ENCODE measurements at places on chromosomes 4 and X.

DNA sequence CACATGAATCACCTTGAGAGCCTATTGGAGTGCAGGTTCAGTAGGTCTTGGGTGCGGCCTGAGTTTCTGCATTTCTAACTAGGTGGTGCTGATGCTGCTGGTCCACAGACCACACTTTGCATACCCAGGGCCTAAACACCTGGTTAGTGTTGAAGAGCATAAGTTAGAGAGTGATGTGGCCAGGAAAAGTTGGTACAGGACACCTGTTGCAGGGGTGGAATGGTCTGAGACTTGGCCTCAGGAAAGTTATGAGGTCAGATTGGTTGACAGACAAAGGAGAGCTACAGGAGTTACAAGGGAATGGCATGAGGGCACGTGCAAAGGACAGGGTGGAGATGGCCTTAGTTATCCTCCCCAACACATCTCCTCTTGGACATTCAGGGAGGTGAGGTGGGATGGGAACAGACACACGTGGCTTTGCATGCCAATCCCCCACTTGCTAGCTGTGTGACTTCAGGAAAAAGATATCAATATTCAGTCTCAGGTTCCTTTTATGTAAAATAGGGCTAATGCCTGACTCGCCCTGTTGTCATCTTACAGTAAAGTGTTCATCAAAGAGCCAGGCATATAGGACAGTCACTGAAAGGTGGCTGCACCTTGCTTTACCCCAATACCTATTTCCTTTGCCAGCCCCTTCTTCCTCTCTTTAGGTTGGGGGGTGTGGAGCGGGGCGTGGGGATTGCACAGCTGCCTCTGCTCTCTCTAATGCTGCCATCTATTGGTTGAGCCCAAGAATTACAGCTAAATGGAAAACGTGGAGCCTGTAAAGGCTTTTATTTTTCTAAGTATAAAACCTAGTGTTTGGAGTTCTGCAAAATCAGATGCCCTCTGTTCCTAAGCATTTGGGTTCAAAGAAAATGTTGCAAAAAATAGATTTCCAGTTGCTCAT is 47.5 kb downstream of the ATG4A start:
- no peak for DNase-seq

GRCh38 chrX:30561191-30561590 is 16.4 kb downstream of the TASL start:
- no peak for DNase-seq

- DNase-seq: no peak
Observed at GRCh38 chr4:26017531-26017930, 103.5 kb downstream of the SMIM20 start.

DNA sequence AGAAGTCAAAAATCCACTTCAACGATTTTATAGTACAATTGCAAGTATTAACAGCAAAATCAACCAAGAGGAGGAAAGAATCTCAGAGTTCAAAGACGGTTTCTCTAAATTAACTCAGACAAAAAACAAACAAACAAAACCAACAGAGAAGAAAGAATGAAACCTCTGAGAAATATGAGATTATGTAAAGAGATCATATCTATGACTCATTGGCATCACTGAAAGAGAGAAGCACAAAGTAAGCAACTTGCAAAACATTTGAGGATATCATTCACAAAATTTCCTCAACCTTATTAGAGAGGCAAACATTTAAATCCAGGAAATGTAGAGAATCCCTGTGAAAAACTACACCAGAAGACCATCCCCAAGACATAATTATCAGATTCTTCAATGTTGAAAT is 370.4 kb downstream of the INPP4B start:
- no peak for DNase-seq

DNA sequence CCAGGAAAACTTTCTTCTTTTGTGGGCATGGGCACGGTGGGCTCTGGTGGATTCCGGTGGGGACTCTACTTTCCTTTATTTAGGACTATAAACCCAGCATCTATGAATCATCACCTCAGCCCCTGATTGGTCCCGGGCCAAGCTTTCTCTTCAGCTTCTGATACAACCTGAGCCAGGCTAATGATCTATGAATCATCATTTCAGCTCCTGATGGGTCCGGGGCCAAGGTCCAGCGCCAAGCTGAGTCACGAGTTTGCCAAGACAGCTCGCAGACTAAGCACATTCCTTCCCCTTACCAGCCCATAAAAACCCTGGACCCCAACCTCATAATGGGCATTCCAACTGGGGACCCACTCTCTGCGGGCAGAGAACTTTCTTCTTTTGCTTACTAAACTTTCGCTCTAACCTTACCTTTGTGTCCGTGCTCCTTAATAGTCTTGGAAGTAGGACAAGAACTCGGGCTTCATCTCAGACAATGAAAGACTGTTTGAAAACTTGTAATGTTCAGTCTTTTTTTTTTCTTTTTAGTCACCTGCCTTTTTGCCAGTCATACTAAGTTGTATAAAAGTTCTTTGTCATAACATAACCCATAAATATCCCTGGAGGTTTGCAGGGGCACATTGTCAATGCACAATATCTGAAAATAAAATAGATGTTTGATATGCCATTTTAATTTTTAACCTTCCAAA is 904.9 kb upstream of the EPHA5 start:
- no peak for DNase-seq

- DNase-seq: no peak
Observed at GRCh38 chr4:97374526-97374925, 768.8 kb downstream of the STPG2 start.

DNA sequence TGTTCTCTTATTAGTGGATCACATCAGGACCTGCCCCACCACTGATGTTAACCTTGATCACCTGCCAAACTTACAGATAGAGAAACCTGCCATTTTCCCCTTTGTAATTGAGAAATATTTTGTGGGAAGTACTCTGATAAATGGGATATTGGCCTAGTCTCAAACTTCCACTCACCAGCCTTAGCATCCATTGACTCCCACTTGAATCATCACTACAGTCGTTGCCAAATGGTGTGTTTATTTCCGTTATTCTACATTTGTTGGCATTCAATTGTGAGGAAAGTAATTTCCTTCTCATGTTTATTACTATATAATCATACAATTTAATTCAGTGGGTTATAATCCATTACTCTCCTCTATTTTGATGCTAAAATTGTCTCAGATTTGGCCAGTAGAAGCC is 156.4 kb upstream of the CXCL13 start:
- no peak for DNase-seq

GRCh38 chr4:74366367-74366911 is 1.5 kb downstream of the EREG start:
- no peak for DNase-seq

DNA sequence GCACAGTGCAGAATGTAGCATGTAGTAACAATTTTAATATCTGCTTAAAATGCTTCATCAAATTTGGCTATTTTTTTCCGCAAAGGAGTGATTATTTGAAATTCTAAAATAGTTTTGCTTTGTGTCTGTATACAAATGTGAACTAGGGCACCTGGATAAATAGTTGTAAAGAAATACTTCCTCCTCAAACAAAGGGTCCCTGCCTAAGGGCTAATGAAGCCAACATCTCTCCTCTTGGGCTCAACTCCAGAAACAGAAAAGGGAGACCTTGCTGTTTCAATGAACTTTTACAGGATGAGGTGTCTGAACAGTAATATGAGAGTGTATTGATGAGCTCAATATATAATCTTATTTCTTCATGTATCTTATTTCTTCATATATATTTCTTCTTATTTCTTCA is 30.8 kb upstream of the SCOC start:
- DNase-seq: no peak

DNA sequence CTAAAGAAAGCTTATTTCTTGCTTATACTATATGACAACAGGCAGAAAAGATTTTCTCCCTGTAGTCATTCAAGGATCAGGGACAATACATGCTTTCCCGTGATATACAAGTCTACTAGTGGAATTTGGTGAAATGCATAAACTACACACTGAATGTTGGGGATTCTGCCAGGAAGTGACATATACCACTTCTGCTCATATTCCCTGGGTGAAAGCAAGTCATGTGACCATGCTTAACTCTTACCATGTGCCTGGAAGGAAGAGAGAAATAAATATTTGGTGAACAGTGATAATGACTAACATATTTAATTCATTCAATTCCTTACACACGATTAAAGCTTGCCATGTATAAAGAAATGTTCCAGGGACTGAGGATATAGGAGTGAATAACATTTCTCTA is 534.6 kb downstream of the PPARGC1A start:
- no peak for DNase-seq
